ENCODE measurements at places on chromosomes 2 and 18. TPM values are rescaled to one million over a fixed set of nuclear protein-coding genes. Genes with fewer than 3 reads are reported as not detected.

DSG2 gene
- total RNA-seq: 22.3 TPM

NT5C1B gene
- total RNA-seq: 0.21 TPM

PLEKHA3 gene
- total RNA-seq: 11.7 TPM

SH3RF3 gene
- 3.0 TPM for total RNA-seq

NEB gene
- 0.48 TPM for total RNA-seq

DNA sequence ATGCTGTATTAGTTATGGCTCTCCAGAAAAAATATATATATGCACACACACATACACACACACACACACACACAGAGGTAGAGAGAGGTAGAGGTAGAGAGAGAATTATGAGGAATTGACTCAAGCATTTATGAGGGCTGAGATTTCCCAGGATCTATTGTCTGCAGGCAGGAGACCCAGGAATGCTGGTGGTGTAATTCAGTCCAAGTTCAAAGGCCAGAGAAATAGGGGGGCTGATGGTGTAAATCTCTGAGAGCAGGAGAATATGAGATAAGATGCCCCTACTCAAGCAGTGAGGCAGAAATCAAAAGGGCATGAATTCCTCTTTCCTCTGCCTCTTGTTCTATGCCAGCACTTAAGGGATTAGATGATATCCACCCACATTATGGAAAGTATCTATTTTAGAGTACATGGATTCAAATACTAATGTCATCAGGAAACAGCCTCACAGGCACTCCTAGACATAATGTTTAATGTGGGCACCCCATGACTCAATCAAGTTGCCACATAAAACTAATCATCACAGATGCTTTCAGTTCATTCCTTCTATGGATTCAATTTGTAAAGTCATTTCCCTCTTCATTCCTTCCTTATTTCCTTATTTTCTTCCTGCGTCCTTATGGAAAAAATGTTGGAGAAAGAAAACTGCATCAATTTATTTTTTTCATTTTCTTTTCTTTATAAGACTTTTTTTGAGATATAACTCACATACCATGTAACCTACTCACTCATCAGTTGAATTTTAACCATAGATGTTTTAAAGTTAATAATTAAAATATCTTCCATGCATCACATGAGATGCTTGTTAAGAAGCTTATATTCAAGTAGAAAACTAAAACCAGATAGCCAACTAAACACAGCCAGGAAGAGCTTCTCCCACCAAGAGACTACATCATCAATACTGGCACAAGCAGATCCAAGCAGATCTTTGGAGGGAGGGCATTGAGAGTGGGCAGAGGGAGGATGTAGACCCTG, 406.2 kb downstream of the MBD2 start:
- DNase-seq: no peak

- no peak for DNase-seq
Measured at GRCh38 chr2:171210864-171211431, 50.3 kb upstream of the TLK1 start.

GRCh38 chr2:225002656-225003045, 39.6 kb downstream of the DOCK10 start:
- no peak for DNase-seq

DNA sequence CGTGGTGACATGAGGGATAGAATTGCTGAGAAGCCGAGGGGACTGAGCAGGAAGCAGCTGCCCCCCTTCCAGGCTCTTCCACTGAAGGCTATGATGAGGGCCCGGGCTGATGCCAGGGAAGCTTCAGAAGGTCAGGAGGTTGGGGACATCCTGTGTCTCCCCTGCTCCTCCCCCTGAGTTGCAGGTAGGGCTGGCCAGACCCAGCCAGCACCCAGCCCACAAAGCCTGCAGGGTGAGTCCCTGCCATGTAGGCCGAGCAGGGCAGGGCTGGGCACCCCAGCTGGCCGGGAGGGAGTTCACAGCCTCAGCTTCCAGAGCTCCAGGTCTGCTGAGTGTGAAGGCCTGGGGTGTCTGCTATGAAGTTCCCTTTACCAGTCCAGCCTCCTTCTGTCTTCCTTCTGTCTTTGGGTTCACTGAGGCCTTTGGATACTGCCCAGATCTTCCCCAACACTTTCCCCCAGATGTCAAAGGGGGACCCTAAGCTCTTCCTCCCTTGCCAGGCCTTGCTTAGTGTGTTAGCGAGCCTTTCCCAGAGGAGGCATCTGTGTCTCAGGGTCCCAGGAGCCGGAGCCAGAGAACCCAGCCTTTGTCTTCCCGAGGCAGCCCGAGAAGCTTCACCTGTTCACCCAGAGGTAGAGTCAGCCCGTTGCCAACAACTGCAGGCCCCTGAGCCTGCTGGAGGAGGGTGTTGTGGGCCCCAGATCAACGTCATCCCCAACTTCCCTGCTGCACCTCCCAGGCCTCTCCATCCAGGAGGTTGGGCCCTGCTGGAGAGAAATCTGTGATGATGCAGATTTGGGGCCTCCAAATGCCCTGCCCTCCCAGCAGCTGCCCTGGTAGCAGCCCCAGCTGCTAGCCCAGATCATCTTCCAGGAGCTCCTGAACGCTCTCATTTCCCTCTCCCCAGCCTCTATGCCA, 3.6 kb upstream of the NCL start:
- no peak for DNase-seq

- no peak for DNase-seq
Measured at GRCh38 chr18:31595121-31595771, 3.6 kb downstream of the TTR start.

DNA sequence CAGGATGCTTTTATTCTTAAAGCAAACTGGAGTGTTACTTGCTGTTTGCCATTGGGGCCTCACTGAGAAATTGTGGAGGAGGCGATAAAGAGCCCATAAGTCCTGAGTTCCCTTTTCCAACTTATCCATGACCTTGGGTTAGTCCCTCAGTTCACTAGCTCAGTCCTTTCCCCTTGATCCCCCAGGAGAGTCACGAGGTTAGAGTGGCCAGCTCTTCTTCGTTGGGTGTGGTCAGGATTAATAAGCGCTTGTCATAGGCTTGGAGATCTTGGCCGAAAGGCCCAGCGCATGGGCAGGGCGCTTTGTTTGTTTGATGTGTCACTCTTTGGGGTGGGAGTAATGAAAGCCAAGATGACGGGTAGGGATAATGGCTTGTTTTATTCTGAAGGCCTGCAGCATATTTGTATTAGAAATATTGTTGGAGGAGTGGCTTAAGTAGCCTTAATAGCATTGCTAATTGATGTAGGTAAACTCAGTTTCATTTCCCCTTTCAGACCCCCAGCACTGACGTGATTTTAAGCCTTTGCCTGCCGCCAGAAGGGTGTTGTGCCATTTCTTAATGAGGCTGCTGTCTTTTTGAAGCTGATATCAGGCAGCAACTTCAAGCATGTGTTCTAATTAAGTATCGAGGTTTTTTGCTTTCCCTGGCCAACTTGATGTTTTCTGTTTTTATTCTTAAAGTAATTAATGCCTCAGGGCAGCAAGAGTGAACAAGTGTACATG, 15.7 kb downstream of the GRHL1 start:
- DNase-seq: peak; percentile 49

DNA sequence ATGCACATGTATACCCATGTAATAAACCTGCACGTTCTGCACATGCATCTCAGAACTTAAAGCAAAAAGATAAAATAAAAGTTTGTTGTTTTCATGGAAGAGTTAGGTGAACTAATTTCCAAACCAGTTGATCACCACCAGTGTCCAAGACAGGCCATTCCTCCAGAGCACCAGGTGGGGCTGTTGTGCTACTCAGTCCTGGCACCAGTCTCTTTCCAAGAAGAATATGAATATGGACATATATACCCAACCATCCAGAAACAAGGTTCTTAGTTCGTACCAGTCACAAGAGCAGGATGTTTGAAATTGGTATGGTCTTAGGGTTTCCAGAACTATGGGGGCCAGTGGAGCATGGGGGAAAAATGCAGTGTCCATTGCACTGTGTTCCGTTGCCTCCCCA, 17.2 kb upstream of the TNP1 start:
- no peak for DNase-seq

DNA sequence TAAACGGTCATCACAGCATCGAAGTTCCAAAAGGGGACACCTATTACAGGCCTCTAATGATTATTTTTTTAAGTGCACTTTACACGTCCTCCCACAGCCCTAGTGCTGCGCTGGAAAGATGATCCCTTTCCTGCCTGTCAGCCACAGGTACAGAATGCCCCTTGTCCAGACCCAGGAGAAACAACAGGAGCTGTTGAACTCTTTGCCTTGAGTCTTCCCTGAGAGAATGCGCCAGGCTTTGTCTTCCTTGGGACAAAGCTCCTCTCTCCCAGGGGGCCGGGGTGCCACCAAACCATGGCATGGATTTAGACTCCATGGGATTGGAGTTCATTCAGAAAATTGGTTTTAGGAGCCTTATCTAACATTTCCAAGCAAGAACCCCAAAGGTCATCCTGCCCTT, 319.0 kb upstream of the SOX11 start:
- peak; percentile 24 for DNase-seq

- DNase-seq: no peak
Measured at GRCh38 chr2:132676999-132677398, 7.0 kb upstream of the LYPD1 start.

DNA sequence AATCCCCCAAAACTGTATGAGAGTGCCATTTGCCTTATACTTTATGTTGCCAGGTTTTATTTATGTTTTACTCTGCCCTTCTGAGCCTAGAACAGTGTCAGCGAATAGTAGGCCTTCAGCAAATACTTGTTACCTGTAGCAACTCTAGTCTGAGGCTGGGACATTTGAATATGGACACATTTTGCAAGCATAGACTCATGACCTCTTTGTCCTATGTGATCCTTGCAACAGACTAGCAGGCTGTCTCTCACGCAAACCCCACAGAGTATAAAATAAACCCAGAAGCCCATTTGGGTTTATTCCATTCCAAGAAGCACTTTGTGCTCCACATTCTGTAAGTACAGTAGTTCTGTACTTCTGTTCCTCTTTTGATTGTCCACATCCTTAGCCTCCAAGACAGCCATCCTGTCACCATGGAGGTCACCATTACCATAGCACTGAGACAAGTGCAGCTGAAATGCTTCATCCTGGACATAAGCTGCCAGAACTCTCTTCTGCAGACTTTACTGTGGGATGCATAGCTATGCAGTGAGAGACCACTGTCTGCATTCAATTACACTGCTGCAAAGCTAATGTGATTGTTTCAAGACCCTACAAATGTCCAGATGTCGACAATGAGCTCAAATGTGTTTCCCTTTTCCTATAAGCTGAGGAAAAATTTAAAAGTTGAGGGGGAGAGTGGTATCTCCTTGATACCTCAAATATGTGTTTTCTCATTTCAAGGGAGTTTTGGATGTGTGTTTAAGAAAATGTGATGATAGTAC, 425.7 kb downstream of the PID1 start:
- no peak for DNase-seq

DNA sequence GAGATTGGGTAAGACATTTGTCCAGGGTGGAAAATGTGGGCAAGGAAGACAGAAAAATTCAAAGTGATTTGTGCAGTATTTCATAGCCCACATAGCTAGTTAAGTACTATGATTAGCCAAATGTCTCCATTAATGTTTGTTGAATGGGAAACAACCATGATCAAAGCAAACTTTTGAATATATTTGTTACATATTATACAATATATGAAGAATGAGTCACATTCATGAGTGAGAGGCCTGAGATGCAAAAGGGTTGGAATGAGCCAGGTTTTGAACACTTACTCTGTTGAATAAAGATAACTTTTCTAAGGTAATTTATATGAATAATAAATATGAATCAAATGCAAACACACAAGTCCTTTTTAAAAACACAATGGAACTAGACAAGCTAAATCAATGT, 984.5 kb upstream of the CDH2 start:
- no peak for DNase-seq

GRCh38 chr2:60104514-60105505, 448.6 kb downstream of the BCL11A start:
- peak; percentile 78 for DNase-seq

DNA sequence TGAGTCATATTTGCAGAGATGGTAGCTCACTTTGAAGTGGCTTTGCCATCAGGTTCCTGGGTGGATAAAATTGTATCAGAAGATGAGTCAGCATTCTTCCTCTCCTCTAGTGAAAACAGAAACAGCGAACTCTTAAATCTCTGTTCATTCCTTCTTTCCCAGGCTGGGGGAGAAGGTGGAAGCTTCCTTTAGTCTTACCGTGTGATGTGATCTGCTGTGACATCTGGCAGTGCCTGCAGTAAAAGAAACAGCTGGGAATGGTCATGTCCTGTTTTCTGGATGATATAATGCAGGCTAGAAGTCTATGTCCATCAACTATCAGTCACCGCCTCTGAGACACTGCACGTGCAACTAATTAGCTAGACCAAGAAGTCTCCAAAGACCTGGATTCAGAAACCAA, 171.6 kb downstream of the VAPA start:
- DNase-seq: no peak

GRCh38 chr2:217444932-217445331, 557.9 kb downstream of the TNS1 start:
- no peak for DNase-seq

GRCh38 chr18:6021306-6022073, 126.2 kb upstream of the TMEM200C start:
- DNase-seq: no peak

DNA sequence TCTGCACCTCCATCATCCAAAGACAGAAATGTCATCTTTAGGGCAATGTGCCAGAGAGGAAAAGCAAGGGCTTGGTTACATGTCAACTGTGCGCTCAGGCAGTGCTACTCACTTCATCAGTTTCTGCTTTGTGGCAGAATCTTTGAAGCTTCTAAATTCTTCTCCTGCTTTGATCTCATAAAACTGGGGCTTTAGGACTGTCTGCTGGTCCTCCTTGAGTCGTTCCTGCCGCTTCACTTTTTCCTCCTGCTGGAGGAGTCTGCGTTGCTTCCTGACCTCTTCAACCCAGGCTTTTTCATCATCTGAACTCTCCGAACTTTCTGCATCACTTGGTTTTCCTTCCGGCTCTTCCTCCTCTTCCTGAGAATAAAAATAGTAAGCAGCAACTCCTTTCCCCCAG, 100.8 kb downstream of the NOL10 start:
- no peak for DNase-seq

- DNase-seq: no peak
Measured at GRCh38 chr2:11811036-11811654, 64.7 kb downstream of the LPIN1 start.

DNA sequence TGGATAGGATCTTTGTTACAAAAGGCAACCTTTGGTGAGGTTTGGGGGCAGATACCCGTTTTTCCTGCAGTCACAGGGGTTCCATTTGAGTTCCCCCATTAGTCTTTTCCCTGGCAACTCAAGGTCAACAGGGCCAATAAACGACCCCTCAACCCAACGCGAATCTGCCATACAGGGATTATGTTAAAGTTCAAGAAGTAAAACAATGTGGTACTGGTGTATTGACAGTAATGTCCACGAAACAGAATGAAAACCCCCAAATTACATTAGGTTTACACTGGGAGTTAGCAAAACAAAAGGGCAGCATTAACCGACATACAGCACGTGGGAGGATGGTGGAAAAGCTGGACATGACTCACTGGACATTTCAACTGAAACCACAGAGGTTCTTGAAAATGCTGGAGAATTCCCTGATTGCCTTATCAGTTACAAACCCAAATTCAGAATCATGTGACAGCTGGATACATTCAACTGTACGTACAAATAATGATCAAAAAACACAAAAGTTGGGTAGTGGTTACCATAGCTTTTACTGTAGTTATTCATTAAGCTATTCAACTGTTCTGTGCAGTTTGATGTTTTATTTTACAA, 4.9 kb upstream of the IMP4 start:
- DNase-seq: peak; percentile 59

Data from Daoy (cell line).